ENCODE measurements at places on chromosomes 12 and 14. TPM values are rescaled to one million over a fixed set of nuclear protein-coding genes. Genes with fewer than 3 reads are reported as not detected.

Gene TC2N
- total RNA-seq, result 12.3 TPM

Gene P2RX2
- total RNA-seq, result not detected

Gene CDC42BPB
- total RNA-seq, result 102 TPM

Gene LRIG3
- total RNA-seq, result 48.6 TPM

Gene DEPDC4
- total RNA-seq, result 2.8 TPM

Gene LRRC9
- 6.9 TPM for total RNA-seq

Gene RFLNA
- total RNA-seq, result 8.5 TPM

Gene MAP4K5
- 88.9 TPM for total RNA-seq

Gene FGFR1OP2
- total RNA-seq, result 47.5 TPM

Gene NKX2-8
- not detected for total RNA-seq

Gene LRRIQ1
- total RNA-seq, result 13.9 TPM

Gene PWP1
- total RNA-seq, result 44.4 TPM

Gene RAD9B
- total RNA-seq, result 0.91 TPM

Gene RHEBL1
- 0.91 TPM for total RNA-seq

Gene ANKRD52
- 16.6 TPM for total RNA-seq

Gene YY1
- 41.0 TPM for total RNA-seq

Gene LALBA
- total RNA-seq, result not detected

Gene GPR68
- total RNA-seq, result 5.8 TPM

Gene A2ML1
- 0.36 TPM for total RNA-seq

Gene AMN
- total RNA-seq, result 0.73 TPM

All from cerebellum (tissue), 4 donors.